ENCODE measurements at places on chromosomes 2 and 18.
A peak's percentile ranks its signal among the peaks of the same experiment; 100 is the strongest.

DNA sequence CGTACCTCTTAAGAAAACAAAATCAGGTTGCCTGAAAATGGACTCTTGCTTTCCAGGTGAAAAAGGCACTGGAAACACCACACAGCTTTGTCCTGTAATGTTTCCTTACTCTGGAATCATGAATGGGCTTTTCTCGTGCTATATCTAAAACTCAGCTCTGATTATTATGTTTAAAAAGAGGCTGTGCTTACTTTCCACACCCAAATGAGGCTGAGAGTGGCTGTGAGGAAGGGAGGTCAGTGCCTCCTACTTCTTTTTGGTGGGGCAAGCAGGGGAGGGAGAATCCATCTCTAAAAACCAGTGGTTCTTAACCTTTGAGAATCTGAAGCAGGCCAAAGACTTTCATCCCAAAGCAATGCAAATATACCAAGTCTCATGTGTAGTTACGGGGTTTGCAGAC, 148.6 kb downstream of the FAM210A start:
- DNase-seq: no peak

- no peak for DNase-seq
These were observed 599.1 kb upstream of the FSHR start for GRCh38 chr2:49753344-49753985.

DNA sequence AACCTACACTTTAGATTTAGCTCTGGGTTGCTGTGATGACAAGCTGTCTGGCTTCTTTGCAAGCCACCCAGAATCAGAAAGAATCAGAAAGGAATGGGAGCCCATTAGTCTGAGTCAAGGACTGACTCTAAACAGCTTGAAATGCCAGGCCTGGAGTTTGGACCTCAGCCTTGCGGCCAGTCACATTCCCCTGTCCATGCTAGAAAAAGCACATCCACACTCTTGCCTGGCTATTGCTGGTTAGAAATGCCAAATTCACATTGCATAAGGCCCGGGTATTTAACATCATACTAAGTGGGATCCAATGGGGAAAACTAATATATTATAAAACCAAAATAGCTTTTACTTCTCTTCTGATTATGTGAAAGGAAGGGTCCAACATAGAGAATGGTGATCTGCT, 756.8 kb upstream of the KLHL29 start:
- DNase-seq: no peak

- DNase-seq: peak; percentile 55
These were observed 16.5 kb upstream of the ACSL3 start for GRCh38 chr2:222844323-222844722.

DNA sequence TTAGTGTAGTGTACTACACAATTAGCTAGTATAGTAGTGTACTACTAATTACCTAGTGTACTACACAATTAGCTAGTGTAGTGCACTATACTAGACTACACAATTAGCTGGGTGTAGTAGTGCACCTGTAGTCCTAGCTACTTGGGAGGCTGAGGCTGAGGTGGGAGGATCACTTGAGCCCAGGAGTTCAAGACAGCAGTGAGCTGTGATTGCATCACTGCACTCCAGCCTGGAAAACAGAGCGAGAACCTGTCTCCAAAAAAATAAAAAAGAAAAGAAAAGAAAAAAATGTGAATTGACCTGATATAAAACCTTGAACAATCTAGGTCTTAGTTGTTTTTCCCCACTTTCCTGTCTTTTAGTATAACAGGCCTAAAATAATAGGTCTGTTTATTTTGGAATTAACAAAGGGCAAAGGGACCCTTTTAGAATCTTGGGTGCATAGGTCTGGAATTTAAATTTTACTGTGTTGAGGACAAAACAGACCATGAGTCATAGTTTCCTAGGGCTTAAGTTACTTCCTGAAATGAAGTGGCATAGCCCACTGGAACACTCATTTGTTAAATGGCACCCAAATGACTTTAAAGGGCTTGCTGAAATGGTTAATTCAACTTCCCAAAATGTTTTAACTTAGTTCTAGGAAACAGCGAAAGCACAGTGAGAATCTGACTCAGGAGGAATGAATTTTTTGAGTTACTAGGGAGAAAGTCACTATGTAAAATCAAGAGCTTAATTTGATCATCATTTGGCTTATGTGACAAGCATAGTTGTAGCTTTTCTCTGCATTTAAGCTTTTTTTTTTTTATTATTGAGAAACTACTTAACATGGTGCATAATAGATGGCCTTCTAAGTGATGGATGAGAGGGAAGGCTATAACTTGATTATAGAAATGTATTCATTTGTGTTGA, 50.7 kb upstream of the ARL5A start:
- DNase-seq: no peak

DNA sequence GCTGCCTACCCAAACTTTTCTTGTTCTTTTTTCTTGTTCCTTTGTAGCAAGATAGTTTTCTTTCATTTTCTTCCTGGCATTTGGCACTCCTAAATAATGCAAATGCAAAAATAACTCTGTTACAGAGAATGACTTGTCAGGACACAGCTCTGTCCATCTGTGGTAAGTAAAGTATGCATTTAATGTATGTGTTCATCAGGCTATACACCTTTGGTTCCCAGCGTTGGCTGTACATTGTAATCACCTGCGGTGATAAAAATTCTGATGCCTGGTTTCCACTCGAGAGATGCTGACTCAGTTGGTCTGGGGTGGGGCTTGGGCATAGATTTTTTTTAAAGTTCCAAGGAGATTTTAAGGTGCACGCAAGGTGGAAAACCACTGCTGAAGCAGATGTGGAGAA, at the start of gene SERPINB13:
TSS of gene SERPINB13 (plus strand) at position 378 of the 400 bp plus-strand sequence. CDS start 1,325 bp downstream, outside the sequence.
- DNase-seq: no peak

GRCh38 chr18:31382107-31382506, 5.5 kb downstream of the DSG4 start:
- DNase-seq: no peak

GRCh38 chr18:80200171-80200931, 47.0 kb downstream of the PARD6G start:
- peak; percentile 21 for DNase-seq

GRCh38 chr18:51603111-51603510, 405.6 kb upstream of the MEX3C start:
- DNase-seq: no peak

DNA sequence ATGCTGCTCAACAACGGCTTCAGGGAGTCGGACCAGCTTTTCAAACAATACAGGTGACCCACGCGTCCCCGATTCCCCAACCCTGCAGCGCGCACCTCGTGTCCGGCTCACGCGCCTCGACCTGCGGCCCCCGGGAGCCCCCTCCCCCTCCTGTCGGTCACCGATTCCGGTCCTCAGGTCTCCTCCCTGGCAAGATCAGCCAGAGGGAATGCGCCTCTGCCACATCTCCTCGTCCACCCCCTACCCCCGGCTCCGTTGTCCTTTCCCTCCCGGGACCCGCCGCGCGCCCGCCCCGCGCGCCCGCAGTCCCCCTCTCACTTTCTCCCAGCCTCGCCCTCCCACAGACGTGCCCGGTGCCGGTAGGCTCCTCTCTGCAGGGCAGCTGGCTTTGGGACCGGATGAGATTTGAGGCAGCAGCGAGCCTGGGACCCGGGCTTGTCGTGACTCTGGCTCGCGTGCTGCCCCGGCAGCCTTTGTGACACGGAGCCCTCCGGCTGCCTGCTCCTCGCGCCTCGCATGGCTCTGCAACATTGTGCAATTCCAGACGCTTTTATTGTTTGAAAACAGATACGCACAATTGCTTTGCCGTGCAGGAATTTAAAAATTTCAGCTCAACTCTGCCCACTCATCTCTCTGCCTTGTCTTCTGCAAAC, 558 bp downstream of the TTC39C start:
- no peak for DNase-seq
